Esophagus squamous epithelium (tissue), 5 donors: ENCODE measurements at places on chromosomes 5 and 9. TPM values are rescaled to one million over a fixed set of nuclear protein-coding genes. Genes with fewer than 3 reads are reported as not detected.

CYSTM1 gene
- 12.6 TPM for total RNA-seq

FXN gene
- 2.1 TPM for total RNA-seq

COL27A1 gene
- 7.5 TPM for total RNA-seq

IL5 gene
- not detected for total RNA-seq

POLK gene
- 27.5 TPM for total RNA-seq

FCHO2 gene
- 30.2 TPM for total RNA-seq

SLC1A3 gene
- total RNA-seq, result 54.8 TPM

TXNDC8 gene
- not detected for total RNA-seq

ZNF300 gene
- total RNA-seq, result 1.7 TPM

SIT1 gene
- 1.9 TPM for total RNA-seq

PLPP7 gene
- not detected for total RNA-seq

TMEM250 gene
- total RNA-seq, result 39.5 TPM

CKMT2 gene
- total RNA-seq, result not detected

CD274 gene
- 3.5 TPM for total RNA-seq

ZFP62 gene
- 8.9 TPM for total RNA-seq

WDR38 gene
- total RNA-seq, result not detected

FBXW2 gene
- total RNA-seq, result 23.1 TPM

RANBP17 gene
- 0.88 TPM for total RNA-seq

ARAP3 gene
- 1.1 TPM for total RNA-seq

TOR2A gene
- total RNA-seq, result 11.8 TPM
